ENCODE measurements at places on chromosomes 1 and 21.

- no peak for DNase-seq
Measured at GRCh38 chr1:243940451-243940850, 90.4 kb upstream of the AKT3 start.

DNA sequence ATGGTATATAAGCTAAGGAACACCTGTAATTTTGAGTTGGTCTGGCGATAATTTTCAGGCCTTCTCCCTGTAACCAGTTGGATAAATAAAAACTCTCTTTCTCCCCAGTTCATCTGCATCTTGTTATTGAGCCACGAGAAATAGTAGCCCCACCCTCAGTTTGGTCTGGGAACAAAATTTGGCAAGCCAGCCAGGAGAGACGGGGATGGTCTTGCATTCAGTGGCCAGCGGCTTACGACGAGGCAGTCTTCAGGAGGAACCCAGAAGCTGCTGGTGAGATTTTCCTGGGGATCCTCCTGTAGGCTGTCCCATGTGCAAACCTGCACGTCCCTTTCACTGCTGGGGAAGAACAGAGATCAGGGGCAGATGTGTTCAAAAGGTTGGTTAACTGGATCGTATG, 174.6 kb downstream of the PLA2G4A start:
- DNase-seq: no peak

DNA sequence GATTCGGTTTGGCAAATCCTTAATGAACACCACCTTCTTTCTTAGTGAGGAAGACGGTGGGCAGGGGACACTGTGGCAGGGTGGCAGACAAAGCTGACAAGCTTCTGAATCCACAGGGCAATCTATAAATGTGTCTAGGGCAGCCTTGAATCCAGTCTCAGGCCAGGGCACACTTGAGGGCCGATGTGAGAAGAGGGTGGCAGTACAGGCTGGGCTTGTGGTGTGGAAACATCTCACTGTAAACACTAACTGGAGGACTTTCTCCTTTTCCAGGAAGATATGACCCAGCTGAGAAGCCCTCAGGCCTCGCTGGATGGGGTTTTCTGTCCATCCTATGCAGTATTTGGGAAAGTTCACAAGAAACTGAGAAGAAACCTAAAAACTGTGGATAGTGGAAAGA, 46.5 kb downstream of the PKP1 start:
- DNase-seq: no peak

DNA sequence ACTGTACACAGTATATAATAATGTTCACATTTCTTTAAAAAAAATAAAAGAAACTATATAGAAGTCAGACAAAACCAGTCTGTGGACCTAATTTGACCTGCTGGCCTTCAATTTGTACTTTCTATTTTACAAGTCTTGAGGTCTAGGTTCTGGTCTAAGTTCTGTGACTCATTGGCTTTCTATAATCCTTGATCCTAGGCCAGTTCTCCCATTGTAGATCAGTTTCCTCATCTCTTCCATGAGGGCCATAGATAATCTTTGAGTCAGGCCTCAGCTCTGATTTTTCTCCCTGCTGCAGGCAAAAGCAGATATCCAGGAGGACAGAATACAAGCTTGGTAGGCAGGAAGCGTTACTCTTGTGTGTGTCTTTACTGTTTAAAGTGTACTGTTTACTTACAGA, 603.7 kb upstream of the CAMK1G start:
- DNase-seq: no peak

- DNase-seq: peak; percentile 73
Measured at GRCh38 chr1:201016943-201017827, 6.3 kb downstream of the KIF21B start.

- no peak for DNase-seq
Measured at GRCh38 chr1:161884475-161884874, 118.4 kb downstream of the ATF6 start.

GRCh38 chr1:84855168-84855567, 37.8 kb downstream of the LPAR3 start:
- peak; percentile 20 for DNase-seq

DNA sequence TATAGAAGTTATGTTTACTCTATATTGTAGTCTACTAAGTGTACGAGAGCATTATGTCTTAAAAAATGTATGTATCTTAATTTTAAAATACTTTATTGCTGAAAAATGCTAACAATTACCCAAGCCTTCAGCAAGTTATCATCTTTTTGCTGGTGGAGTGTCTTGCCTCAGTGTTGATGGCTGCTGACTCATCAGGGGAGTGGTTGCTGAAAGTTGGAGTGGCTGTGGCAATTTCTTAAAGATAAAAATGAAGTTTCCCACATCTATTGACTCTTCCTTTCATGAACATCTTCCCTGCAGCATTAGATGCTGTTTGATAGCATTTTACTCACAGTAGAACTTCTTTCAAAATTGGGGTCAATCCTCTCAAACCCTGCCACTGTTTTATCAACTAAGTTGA, 95.8 kb downstream of the CDC7 start:
- DNase-seq: peak; percentile 83

- no peak for DNase-seq
Measured at GRCh38 chr1:229340496-229340895, 2.4 kb downstream of the CCSAP start.

Measured in fibroblast of skin of back (primary cell).